ENCODE measurements at places on chromosomes 16 and 17. TPM values are rescaled to one million over a fixed set of nuclear protein-coding genes. Genes with fewer than 3 reads are reported as not detected.

DNA sequence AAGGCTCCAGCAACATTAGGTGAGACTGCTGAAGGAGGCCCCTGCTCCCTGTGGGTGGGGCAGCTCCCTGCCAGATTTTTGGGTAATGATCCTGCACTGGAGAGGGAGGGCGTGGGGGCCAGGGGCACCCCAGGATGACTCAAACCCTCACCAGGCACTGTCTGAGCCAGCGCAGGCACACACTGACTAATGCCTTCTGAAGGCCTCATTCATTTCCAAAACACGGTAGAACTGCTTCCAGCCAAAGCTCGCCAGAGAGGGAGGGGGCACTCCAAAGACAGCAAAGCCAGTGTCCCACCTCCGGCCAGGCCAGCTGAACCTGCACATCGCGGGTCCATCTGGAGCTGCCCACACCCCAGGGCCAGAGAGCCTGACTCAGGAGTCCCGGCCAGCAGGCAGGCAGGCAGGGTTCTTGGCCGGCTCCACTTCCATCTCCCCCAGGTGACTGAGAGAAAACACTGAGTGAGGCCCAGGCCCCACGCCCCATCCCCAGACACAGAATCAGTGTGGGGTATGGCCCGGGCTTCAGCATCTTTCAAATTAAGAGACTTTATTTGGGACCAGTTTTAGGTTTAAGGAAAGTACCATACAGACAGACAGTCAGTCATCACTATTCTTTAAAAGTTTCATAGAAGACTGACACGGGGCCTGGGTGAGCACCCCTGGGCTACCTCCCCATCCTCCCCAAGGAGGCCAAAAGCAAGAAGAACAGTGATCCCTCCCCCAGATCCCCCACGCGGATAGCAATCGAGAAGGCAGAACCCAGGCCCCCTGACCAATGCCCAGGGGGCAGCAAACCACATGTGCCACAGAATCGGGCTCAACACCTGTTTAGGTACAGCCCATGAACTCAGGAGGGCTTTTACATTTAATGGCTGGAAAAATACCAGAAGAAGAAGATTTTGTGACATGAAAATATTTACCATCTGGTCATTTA lies 2.3 kb downstream of the PIEZO1 start:
- DNase-seq: peak; percentile 84

- DNase-seq: no peak
Measured at GRCh38 chr17:47883589-47884426, 12.2 kb upstream of the SP2 start.

DNA sequence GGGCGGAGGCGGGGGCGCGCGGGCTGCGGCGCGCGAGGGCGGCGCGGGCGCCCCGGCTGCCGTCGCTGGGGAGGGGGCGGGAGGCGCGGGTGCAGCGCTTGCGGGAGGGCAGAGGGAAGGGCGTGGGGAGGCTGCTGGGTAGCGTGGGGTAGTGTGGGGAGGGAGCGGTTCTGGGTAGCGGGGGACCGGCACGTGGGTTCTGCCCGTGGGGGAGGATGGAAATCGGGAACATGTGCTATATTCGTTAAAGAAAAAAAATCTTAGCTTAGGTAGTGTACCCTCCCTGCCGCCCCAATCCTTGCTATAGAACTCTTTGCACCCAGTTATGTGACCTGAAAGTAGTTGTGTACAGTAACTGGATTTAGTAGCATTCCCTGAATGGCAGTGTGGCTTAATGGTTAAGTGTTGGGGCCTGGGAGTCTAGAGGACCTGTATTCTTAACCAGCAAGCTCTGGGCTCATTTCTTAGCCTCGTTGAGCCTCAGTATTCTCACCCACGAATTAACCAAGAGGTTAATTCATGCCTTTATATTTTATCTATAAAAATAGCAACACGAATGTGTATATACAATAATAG lies 646 bp downstream of the RABEP1 start:
- DNase-seq: no peak

GRCh38 chr17:36546418-36547093 lies 1.8 kb downstream of the GGNBP2 start:
- no peak for DNase-seq

- DNase-seq: no peak
Measured at GRCh38 chr17:78134899-78135385, 4.4 kb downstream of the TMC8 start.

- no peak for DNase-seq
Measured at GRCh38 chr16:28882551-28883160, 4.4 kb downstream of the ATP2A1 start.

LPO gene
- total RNA-seq: not detected

KCNJ2 gene
- total RNA-seq: 5.8 TPM
